ENCODE measurements at places on chromosomes 16 and 17. TPM values are rescaled to one million over a fixed set of nuclear protein-coding genes. Genes with fewer than 3 reads are reported as not detected.

Gene NPIPB6
- 3.0 TPM for total RNA-seq

Gene SHCBP1
- 43.9 TPM for total RNA-seq

Gene CTRB2
- total RNA-seq = not detected

Gene HOXB3
- total RNA-seq = 3.7 TPM

Gene DUXB
- not detected for total RNA-seq

Data from activated CD4-positive, alpha-beta T cell treated with anti-CD3 and anti-CD28 coated beads, Interleukin-2, amount 10 ng/mL, durations not matched to agents 24 days and 14 days (primary cell).